ENCODE measurements at places on chromosomes 4 and X.
A peak's percentile ranks its signal among the peaks of the same experiment; 100 is the strongest.

DNA sequence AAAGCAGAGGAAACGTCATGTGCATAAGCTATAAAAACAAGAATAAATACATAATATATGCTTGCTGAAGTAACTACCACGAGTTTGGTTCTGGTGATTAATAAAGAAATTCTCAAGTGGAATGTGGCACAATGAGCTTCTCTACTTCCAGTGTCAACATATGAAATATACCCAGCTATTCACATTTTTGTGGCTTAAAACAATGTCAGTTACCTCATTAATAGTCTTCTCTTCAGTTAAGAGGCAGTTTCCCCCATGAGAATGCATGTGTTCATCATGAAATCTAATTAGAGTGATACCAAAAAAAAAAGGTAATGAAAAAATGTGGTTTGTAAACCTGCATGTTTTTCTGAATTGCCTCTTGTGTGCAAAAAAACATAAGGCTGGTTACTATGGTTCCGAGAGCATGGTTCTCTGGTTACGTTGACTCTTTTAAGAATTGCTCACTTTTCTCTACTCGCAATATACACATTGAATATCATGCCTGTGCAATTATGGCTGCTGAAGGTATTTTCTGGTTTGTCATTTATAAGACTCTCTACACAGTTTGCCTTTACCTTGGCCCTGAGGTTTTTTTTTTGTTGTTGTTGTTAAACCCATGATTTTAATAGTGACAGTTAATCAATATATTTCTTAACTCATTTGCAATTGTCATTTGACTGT, 108.2 kb downstream of the PCDH7 start:
- DNase-seq: peak; percentile 49

- DNase-seq: no peak
These were observed 63.0 kb upstream of the TMEM150C start for GRCh38 chr4:82624819-82625218.

DNA sequence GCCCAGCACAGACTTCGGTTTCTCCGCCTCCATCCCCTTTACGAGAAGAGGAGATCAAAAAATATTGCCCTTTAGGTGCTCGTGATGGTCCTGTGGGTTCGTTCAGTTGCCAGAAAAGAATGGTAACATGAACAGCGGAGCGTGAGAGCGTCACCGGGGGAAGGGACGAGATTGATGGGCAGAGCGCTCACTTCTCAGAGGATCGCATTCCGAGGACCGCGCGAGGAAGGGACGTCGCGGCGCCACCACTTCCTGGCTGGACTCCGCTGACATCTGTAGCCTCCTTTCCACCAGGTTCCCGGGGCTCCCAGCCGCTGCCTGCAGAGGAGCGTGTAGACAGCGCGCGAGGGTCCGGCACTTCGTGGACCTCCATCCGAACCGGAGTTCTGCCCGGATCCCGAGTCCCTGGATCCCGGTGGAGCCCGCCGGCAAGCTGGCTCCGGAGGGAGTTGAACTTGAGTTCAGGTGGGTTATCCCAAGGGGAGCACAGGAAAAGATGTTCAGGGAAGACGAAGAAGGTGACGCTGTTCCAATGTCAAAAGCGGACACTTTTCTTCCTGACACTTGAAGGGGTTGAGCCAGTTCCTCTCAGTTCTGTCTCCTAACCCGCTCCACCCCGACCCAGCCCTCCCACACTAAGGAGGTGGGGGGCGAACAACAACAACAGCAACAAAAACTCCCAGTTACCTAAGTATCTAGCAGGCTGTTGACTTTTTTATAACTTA, 484 bp downstream of the GALNTL6 start:
- DNase-seq: no peak

DNA sequence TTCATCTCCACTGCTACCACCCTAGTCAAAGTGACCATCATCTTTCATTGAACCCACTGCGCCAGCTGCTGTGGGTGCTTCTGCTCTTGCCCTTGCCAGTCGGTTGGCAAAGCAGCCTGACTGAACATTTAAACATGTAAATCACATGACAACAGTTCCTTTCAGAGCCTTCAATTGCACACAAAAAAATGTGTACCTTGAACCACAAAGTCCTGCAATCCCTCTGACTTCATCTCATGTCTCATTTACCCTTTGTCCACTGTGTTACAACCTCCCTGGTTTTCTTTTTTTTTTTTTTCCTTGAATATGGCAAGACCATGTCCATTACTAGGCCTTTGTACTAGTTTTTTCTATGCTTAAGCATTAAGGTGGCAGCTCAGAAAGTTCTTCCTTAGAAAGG, 183.5 kb downstream of the GBA3 start:
- no peak for DNase-seq

GRCh38 chr4:100721077-100721476, 203.3 kb upstream of the EMCN start:
- no peak for DNase-seq

DNA sequence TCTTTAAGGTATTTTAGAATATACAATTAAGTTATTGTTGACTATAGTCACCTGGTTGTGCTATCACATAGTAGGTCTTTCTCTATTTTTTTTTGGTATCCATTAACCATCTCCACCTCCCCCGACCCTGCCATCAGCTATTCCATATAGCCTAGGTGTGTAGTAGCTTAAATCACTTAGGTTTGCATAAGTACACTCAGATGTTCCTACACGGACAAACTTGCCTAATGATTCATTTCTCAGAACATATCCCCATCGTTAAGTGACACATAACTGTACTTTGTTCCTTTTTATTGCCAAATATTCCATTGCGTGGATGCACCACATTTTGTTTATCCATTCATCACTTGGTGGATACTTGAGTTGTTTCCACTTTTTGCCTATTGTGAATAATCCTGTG, 67.9 kb downstream of the SLAIN2 start:
- DNase-seq: no peak

DNA sequence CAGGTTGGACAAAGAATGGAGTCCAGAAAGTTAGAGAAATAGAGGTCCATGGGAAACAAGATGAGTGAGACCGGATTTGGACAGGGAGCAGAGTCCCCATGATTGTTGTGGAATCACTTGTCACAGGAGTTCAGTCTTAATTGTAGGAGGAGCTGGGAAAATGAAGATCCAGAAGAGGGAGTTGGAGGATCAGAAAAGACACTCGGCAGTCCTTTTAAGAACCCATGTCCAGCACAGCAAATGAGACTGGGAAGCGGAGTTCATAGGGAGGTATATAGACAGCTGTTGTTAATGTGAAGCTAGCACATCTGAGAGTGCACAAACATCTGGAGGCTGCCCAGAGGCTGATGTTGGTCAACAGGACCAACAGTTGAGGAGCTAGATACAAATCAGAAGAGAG, 111.4 kb upstream of the RXFP1 start:
- DNase-seq: no peak

DNA sequence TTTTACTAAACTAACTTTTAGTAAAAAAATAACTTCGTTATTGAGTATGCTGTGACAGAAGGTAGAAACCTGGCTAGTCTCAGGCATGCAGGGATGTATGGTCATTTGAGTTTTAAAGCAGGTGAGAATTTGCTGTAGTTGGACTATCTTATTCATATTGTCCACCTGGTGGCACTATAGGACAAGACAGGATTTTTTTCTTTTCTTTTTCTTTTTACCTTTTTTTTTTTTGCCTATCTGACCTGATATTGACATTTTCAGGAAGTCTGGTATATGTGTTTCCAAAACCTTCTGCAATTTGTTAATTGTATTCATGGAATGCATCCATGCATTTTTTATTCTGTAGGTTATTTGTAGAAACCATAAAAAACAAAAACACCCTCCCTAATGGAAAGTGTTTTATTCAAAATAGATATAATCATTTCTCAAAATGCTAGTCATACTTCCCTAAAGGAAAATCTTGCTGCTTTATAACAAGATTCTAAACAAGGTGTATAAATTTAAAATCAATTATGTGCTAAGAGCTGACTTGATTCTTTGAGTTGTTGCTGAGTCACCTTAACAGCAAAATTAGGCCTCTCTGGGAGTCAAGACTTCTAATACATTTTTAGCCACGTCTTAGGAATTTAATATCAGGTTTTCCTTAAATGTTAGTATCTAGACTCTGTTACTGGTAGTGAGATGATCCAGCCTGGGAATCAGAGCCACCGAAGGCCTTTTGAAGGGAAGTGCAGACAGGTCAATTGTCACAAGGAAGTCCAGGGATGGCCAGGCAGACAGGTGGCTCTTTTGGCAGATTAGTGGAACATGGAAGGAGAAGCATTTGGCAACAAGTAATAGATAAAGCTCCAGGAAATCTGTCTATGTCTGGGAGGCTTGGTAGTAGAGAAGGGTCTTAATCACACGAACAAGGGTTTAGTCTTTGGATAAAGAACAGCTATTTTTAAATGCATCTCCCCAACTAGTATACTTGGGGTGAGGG, 201.3 kb upstream of the GNPDA2 start:
- no peak for DNase-seq

DNA sequence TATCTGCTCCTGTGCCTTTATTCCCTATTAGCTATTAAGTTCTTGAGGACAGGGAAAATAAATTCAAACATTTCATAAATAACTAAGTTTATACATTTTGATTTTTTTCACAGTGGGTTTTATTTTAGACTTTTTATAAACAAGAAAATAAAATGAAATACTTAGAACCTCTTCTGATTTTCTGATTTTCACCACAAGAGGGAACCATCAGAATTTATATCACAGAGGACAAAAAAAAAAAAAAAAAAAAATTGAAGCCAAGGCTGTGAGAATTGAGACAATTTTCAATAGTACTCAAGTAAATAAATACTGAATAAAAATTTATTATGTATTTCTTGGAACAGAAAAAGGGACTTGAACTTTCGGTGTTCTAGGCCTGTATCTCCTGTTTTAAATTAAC, 288.1 kb downstream of the SH3BGRL start:
- no peak for DNase-seq
